Esophagus squamous epithelium (tissue), 5 donors: ENCODE measurements at places on chromosomes 6 and 20. TPM values are rescaled to one million over a fixed set of nuclear protein-coding genes. Genes with fewer than 3 reads are reported as not detected.

DNA sequence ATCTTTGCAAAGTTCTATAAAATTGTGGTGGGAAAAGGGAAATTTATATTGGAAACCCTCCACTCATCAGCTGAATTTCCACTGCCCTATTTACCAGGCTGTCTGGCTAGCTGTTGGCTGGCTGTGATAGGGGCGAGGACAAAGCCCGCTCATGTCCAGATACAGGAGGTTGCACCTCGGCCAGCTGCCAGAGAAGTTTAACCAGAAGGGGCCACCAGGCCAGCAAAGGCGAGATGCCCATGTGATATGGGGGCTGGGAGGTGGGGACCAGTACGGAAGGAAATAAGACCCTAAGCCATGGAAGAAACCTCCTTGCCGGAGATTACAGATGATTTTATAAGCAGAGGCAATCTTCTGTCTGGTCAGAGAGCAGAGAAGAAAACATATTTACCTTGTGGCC lies 143.8 kb downstream of the FNDC1 start:
- no peak for DNase-seq

DNA sequence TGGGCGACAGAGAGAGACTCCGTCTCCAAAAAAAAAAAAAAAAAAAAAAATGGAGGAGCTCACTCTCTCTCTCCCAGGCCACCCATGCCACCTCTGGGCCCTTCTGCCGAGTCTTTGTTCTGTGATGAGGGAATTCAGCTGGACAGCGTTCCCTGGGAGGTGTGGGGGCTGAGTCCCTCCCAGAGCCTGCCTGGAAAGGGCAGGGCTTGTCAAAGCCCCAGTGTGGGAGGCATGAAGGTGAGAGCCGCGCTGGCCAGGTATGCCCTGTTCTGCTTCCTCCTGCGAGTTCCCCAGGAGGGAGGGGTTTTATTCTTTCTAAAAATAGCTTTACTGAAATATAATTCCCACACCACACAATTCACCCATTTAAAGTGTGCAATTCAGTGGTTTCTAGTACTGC lies 69.6 kb downstream of the TMEM242 start:
- no peak for DNase-seq

- DNase-seq, result no peak
Observed at GRCh38 chr6:14824484-14825275, 421.2 kb upstream of the JARID2 start.

DNA sequence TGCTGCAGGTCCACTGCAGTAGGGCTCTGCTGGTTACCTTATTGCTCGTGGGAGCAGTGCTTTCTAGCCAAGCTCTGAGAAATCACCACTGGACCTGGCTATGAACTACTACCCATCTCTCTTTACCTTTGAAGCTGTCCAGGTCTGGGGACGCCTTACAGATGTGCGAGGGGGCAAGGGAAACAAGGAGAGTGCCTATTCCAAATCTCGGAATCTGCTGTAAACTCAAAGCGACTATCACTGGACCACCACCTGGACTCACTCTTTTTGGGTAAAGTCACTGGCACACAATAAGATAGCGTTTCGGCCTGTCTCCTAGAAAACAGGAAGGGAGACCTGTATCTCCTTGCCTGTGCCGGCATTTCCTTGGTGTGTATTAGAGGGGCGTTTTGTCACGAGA lies 5.3 kb downstream of the NRN1 start:
- no peak for DNase-seq

GRCh38 chr20:34907616-34908469 lies 31.4 kb downstream of the ACSS2 start:
- DNase-seq, result no peak

DNA sequence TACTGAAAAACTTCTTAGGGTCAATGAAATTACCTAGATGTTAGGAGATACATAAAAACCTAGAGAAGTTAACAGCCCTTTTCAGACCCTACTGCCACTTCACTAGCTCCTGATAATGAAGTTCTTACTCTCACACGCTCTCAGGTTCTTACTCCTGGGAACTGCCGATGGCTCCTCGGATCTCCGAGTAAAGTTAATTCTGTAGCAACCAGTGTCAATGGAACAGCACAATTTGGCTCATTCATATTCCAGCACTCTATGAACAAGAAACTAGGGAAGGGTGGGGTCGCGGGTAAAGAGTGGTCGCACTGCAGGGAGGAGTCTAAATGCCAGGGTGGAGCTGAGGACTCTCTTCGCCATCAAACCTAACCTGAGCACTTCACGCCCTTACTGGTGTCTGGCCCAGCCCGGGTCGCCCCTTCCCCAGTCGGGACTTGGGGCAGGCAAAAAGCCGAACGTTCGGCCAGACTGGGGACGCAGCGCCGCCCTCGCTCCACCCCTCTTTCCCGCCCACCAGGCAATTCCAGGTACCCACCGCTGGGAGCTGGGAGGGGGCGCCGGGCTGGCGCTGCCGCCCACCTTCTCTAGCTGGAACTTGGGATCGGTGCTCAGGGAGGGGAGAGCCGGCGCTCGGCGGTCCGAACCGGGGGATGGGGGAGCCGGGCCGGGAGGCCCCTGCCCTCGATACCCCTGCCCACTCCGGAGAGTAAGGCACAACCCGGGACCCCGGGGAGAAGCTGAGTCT lies 744 bp downstream of the RAB23 start:
- no peak for DNase-seq

GRCh38 chr20:33685328-33686099 lies 671 bp downstream of the E2F1 start:
- DNase-seq, result no peak

DNA sequence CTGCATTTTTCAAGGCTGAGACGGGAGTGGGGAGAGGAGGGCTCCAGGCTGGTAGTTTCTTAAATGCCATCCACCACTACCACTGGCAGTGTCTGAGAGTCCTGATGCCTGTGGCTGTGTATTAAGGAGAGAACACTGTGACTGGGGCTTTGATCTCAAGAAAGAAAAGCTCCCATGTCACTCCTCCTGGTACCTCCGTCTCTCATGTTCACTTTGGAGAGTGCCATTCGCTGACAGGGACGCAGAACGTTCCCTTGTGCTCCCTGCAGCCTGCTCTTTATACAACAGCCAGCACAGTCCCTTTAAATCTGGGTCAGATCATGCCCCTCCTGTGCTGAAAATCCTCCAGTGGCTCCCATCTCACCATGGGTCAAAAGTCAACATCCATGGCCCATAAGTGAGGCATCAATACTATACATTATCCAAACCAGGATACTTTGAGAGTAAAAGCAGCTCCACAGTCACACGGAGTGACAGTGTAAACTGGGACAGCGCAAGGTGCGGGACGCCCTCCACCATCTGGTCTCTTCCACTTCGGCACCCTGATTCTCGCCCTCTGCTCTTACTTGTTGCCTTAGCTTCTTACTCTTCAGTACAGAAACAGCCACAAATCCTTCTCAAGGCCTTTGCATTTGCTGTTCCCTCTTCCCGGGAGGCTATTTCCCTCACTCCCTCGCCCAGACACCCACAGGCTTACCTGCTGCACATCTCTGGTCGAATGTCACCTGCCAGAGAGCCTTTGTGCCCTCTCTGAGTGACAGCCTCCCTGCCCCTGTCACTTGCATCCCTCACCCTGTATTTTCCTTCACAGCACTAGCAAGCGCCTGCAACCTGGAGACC lies 20.0 kb downstream of the PDYN start:
- no peak for DNase-seq

- no peak for DNase-seq
Observed at GRCh38 chr20:31770243-31770642, 31.2 kb downstream of the TPX2 start.

GRCh38 chr6:142459271-142459670 lies 157.5 kb downstream of the ADGRG6 start:
- no peak for DNase-seq

DNA sequence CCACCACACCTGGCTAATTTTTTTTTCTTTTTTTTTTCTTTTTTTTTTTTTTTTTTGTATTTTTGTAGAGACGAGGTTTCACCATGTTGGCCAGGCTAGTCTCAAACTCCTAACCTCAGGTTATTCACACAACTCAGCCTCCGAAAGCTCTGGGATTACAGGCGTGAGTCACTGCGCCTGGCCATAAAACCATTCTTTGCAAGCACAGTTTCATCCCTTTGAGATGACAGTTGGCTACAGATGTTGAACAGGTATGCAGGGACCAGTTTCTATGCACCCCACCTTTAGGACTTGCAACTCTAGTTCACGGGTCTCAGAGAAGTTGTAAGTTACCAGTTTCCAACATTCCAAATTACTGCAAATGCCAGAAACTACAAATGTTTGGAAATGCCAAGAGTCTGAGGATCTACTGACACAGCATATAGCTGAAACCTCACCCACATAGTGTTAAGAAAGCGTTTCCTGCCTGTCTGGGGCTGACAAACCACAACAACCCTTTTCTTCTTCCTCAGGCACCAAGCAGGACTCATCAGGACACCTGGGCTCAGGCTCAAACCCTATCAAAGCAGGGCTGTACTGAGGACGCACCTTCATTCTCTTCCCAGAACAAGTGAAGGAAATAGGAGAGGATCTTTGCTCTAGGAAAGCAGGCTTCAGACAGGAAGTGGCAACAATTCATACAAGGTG lies 22.9 kb downstream of the ARHGAP18 start:
- no peak for DNase-seq

Gene CRISP3
- total RNA-seq, result 74.0 TPM

Gene GSTA1
- total RNA-seq, result 8.6 TPM

Gene ACSS1
- 23.5 TPM for total RNA-seq

Gene PSMF1
- total RNA-seq, result 82.4 TPM

Gene RPRD1B
- total RNA-seq, result 24.8 TPM

Gene CRISP2
- total RNA-seq, result 0.57 TPM

Gene C6orf47
- total RNA-seq, result 29.8 TPM

Gene SLA2
- total RNA-seq, result 0.61 TPM
